ENCODE measurements at places on chromosomes 2 and 18. TPM values are rescaled to one million over a fixed set of nuclear protein-coding genes. Genes with fewer than 3 reads are reported as not detected.

REG3A gene
- not detected for total RNA-seq

WBP1 gene
- 86.8 TPM for total RNA-seq

CYP26B1 gene
- total RNA-seq, result 1.7 TPM

CTIF gene
- 5.0 TPM for total RNA-seq

CRYGA gene
- not detected for total RNA-seq

FOXD4L1 gene
- not detected for total RNA-seq

ARHGEF33 gene
- not detected for total RNA-seq

MALL gene
- 0.10 TPM for total RNA-seq

IL1RN gene
- total RNA-seq, result not detected

TXNDC2 gene
- total RNA-seq, result 0.29 TPM

WNT10A gene
- total RNA-seq, result not detected

TUBB8B gene
- total RNA-seq, result not detected

KLHL14 gene
- 0.02 TPM for total RNA-seq

UGT1A5 gene
- not detected for total RNA-seq

DSG1 gene
- total RNA-seq, result 0.02 TPM

SDC1 gene
- total RNA-seq, result 44.7 TPM

TOGARAM2 gene
- total RNA-seq, result not detected

OLA1 gene
- 97.4 TPM for total RNA-seq

LHCGR gene
- total RNA-seq, result not detected

WDR43 gene
- 35.8 TPM for total RNA-seq

CD8B gene
- not detected for total RNA-seq

C18orf54 gene
- total RNA-seq, result 4.4 TPM

SH2D6 gene
- total RNA-seq, result not detected

NLRC4 gene
- not detected for total RNA-seq

MAP3K19 gene
- not detected for total RNA-seq

CRIM1 gene
- total RNA-seq, result 8.8 TPM

HOXD12 gene
- not detected for total RNA-seq

ABCB11 gene
- total RNA-seq, result not detected

TGFA gene
- 32.2 TPM for total RNA-seq

CXCR1 gene
- not detected for total RNA-seq

TLX2 gene
- not detected for total RNA-seq

ARL4C gene
- 7.0 TPM for total RNA-seq

MYO7B gene
- 0.48 TPM for total RNA-seq

SP5 gene
- not detected for total RNA-seq

CNGA3 gene
- total RNA-seq, result not detected
